Liver (tissue), 10 donors: ENCODE measurements at places on chromosomes 5 and 9. TPM values are rescaled to one million over a fixed set of nuclear protein-coding genes. Genes with fewer than 3 reads are reported as not detected.

DNA sequence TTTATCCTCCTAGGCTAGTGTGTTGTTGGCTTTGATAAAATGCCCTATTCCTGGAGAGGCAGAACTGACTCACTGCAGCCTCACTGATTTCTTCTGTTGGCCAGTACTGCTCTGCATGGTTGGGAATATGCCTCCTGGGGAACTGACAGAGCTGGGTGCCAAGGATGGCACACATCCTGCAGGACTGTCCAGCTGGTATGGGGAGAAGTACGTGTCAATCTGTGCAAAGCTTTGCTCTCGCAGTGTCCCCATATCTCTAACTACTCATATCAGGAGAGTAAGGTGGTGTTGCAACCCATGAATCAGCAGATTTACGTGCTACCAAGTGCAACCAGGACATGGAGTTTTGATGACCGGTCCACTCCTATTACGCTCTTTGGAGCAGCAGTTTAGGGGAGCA is 74.7 kb downstream of the TEK start:
- DNase-seq, result no peak

Gene DAB2
- 25.6 TPM for total RNA-seq

GRCh38 chr9:128078504-128079434 is 10.7 kb downstream of the SLC25A25 start:
- DNase-seq, result no peak

- DNase-seq, result no peak
These were observed 242.6 kb upstream of the MVB12B start for GRCh38 chr9:126084008-126084407.

DNA sequence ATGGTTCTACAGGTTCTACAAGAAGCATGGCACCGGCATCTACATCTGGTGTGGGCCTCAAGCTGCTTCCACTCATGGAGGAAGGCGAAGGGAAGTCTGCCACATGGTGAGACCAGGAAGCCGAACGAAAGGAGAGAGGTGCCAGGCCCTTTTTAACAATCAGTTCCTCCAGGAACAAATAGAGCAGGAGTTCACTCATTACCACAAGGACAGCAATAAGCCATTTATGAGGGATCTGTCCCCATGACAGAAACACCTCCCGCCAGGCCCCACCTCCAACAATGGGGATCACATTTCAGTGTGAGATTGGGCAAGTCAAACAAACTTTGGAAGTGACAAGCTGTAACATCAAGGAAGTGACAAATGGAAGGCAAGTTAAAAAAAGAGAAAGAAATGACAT is 95.5 kb upstream of the PTPN3 start:
- DNase-seq, result no peak

GRCh38 chr5:91074615-91075014 is 308.5 kb downstream of the ARRDC3 start:
- DNase-seq, result no peak

DNA sequence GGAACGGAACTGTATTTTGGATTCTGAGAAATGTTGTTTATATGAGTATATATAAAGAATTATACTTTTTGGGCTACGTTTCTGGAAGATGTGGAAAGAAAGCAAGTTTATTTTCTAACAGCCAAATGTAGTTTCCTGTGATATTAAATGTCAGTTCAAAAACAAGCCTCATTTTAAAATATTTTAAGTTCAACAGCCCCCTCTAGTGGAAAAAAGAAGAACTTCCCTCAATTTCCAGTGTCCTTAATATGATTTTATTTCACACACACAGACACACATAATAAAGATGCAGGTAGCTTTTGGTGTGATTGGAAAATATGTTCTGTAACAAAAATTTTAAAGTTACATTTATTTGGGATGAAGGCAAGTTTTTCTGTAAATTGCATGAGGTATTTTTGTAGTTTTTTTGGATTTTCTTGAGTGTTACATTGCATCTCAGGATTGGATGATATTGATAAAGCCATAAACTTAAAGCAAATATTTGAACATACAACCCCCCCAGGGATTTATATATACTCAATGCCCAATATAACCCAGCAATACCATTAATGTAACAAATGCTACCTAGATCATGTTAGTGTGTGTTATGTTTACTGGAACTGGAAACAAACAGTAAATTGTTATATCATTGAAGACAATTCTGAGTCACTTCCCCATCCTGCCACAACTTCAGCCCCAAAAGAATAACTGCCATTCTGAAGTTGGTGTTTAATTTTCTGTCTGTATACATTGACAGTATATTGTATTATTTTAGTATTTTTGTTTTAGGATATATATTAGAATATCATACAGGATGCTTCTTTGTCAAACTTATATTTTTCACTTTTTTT is 54.0 kb downstream of the CCDC171 start:
- DNase-seq, result no peak

DNA sequence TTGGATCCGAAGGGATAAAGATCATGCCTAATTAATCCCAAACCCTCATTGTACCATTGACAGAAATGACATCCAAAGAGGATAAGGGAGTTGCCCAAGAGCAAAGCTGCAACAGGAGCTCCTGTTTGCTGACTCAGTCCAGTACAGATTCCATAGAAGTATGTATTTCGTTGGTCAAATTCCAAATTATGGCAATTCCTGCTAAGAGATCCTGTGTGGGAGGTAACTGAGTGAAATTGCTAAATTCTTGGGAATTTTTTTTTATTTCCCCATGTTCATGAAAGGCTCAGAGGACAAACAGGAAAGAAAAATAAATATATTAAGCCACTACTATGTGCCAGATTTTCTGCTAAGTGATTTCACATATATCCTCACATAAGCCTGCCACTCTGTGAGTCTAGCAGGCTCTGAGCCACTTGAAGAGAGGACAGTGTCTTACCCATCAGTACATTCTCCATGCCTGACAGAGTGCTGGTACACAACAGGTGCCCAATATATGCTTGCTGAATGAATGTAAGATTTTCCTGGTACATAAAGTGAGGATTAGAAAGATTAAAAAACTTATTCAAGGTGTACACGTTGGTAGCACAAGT is 132.7 kb downstream of the GLIS3 start:
- no peak for DNase-seq

Gene HAPLN1
- not detected for total RNA-seq

Gene KLHL3
- total RNA-seq, result 8.8 TPM

- DNase-seq, result no peak
These were observed 86.5 kb upstream of the ANKRD55 start for GRCh38 chr5:56319526-56320181.

Gene TMED7
- 140 TPM for total RNA-seq

- no peak for DNase-seq
These were observed 94.9 kb upstream of the DAB2 start for GRCh38 chr5:39519566-39520231.

- peak; percentile 64 for DNase-seq
These were observed at the start of gene SLC35D2 for GRCh38 chr9:96383165-96383942. SLC35D2 (minus strand) TSS chr9:96383711; CDS start chr9:96383634, 77 bp downstream.

- no peak for DNase-seq
These were observed 114.1 kb upstream of the RIOK2 start for GRCh38 chr5:97297063-97297703.

DNA sequence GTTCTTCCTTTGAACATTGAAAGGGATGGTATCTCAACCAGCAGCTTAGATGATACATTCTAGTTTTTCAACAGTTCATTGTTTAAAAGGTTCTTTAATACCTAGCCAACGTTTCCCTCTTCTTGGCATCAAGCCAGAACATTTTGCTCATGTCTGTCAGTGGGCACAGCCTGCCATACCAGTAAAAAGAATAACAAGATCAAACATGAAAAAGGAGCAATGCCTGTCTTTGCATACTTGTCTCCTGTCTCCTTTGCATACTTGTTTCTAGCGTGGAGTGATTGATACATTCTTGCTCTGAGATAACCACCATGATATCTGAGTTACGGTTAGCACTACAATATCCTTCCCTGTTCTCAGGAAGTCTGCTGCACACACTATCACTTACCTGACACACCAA is 248.6 kb upstream of the DAPK1 start:
- DNase-seq, result no peak

DNA sequence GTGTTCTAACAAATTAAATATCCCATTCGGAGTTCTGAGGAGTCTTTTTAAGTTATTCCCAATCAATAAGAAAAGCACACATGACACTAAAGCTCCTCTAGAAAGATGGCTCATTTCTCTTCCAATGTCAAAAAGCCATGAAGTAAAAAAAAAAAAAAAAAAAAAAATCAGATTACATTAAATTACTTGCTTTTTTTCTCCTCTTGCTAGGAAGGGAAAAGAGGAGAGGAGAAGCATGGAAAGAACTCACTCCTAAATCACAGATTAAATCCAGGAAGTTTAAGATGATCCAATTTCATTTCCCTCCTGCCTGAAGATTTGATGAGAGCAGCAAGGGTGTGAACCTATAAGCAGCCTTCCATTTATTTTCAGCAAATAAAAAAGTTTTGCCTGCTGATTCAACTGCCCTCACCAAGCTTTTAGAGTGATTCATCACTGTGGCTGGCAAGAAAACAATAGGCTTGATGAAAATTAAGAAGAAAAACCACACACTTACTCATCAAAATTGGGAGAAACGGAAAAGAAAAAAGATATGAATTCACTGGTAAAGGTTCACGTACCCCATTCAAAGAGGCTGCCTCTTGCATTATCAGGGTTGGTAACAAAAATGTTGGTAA is 19.7 kb downstream of the MYO10 start:
- DNase-seq, result no peak

DNA sequence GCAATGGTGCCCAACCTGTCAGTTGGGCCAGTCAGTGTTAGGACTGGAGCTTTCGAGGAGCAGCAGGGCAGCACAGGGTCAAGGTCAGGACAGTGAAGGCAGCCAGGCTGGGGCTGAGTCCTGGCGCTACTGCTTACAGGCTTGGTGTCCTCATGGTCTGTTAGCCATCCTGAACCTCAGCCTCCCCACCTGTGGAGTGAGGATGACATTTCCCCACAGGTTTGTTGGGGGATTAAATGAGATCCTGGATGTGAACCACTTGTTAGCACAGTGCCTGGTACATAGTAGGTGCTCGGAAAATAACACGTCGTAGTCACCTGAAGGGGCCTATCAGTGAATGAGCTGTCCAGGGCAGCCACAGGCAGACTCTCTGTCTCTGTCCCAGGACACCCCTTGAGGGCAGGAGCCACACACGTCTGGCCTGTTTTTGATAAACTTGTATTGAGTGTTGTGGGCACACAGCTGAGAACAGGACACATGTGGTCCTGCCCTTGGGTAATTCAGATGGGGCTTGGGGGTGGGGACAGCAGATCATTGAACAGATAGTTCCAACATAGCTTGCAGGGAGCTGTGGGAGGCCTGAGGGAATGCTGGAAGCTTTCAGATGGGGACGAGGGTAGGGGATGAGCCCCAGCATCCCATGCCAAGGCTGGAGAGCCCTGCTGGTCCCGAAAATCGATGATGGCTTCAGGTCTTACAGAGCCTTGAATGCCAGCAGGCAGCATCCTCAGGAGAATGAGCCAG is 69.3 kb downstream of the AMBP start:
- DNase-seq, result peak; percentile 10
